Articular chondrocyte of knee joint (primary cell): ENCODE measurements at places on chromosomes 2 and 18. TPM values are rescaled to one million over a fixed set of nuclear protein-coding genes. Genes with fewer than 3 reads are reported as not detected.

The ACVR1C gene
- total RNA-seq: 0.13 and 0.32 TPM in 2 replicates

The SCN1A gene
- 0.11 and 0.13 TPM in 2 replicates for total RNA-seq

The HTR2B gene
- total RNA-seq: 1.2 and 1.3 TPM in 2 replicates

The GKN1 gene
- 0.26 TPM in 1 of 2 replicates, not detected in the other for total RNA-seq

The GAREM1 gene
- total RNA-seq: 3.0 and 5.1 TPM in 2 replicates

The KCNE4 gene
- 43.4 and 63.8 TPM in 2 replicates for total RNA-seq

The TMEM178A gene
- 0.26 and 1.7 TPM in 2 replicates for total RNA-seq

The CAVIN2 gene
- 1.4 and 2.2 TPM in 2 replicates for total RNA-seq

The CCDC141 gene
- 0.11 and 0.39 TPM in 2 replicates for total RNA-seq

The AGXT gene
- total RNA-seq: not detected in 2 replicates

The ARHGAP28 gene
- total RNA-seq: 36.4 and 38.2 TPM in 2 replicates

The SEPTIN2 gene
- total RNA-seq: 563 and 626 TPM in 2 replicates

The NEUROD1 gene
- total RNA-seq: not detected in 2 replicates

The DSG2 gene
- total RNA-seq: 5.4 and 12.5 TPM in 2 replicates

The NRP2 gene
- 109 and 129 TPM in 2 replicates for total RNA-seq

The PLEKHH2 gene
- 27.0 and 33.1 TPM in 2 replicates for total RNA-seq

The TEX44 gene
- total RNA-seq: not detected in 2 replicates

The PSMA8 gene
- not detected in 2 replicates for total RNA-seq

The LOXL3 gene
- 162 and 188 TPM in 2 replicates for total RNA-seq

The BUB1 gene
- 18.8 and 26.1 TPM in 2 replicates for total RNA-seq

The MLPH gene
- total RNA-seq: 0.65 and 3.8 TPM in 2 replicates

The RAD51AP2 gene
- total RNA-seq: under 0.01 TPM in 1 of 2 replicates, not detected in the other

The TMEM182 gene
- total RNA-seq: 3.8 and 5.2 TPM in 2 replicates
